PC-9 (cell line): ENCODE measurements at places on chromosomes 16 and 17. TPM values are rescaled to one million over a fixed set of nuclear protein-coding genes. Genes with fewer than 3 reads are reported as not detected.

DNA sequence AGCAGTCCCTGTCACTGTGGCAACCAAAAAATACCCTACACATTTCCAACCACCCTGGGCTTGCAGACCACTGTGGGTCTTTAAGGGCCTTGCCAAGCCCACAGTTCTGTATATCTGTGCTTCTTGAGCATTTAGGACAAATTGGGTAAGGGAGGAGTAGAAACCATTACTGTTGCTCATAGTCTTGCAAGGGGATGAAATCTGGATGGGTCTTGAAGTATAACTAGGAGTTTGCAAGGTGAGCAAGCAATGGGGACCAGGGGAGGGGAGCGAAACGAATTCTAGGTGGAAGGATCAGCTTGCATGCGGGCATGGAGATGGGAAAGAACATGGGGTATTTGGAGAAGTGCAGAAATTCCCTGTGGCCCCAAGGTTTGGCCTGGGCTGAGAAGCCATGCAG is 202.9 kb downstream of the RAB11FIP4 start:
- no peak for DNase-seq

DNA sequence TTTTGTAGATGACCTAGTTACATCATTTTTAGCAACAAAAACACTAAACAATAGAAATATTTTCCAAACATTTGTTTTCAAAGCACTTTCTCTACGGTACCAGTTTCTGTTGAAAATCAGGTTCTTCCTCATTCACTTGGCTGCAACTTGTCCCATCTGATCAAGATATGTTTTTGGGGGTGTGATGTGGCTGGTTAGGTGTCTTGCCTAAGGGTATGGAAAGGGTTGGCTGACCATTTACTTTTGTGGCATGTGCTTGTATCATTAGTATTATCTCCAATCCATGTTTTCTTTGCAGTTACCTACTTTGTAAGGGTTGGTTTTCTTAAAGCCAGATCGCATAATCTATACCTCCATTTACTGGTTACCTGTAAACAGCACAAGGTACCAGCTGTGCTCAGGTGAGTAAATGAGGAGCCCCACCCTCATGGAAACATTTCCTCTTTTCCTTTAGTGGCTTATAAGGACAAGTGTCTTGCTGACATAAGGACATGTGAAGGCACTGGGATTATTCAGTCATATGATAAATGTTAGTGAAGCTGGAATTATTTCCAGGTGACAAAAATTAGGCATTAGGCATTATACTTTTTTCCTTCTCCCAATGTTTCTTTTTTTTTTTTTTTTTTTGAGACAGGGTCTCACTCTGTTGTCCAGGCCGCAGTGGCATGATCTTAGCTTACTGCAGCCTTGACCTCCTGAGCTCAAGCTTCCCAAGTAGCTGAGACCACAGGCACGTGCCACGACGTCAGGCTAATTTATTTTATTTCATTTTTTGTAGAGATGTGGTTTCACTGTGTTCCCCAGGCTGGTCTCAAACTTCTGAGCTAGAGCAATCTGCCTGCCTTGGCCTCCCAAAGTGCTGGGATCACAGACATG is 162.0 kb downstream of the CCDC182 start:
- no peak for DNase-seq

Gene TERB1
- total RNA-seq, result 0.75 TPM in 1 of 2 replicates, not detected in the other

GRCh38 chr16:2374644-2375043 is 34.1 kb upstream of the ABCA3 start:
- DNase-seq, result no peak

Gene MYOCD
- not detected in 2 replicates for total RNA-seq

DNA sequence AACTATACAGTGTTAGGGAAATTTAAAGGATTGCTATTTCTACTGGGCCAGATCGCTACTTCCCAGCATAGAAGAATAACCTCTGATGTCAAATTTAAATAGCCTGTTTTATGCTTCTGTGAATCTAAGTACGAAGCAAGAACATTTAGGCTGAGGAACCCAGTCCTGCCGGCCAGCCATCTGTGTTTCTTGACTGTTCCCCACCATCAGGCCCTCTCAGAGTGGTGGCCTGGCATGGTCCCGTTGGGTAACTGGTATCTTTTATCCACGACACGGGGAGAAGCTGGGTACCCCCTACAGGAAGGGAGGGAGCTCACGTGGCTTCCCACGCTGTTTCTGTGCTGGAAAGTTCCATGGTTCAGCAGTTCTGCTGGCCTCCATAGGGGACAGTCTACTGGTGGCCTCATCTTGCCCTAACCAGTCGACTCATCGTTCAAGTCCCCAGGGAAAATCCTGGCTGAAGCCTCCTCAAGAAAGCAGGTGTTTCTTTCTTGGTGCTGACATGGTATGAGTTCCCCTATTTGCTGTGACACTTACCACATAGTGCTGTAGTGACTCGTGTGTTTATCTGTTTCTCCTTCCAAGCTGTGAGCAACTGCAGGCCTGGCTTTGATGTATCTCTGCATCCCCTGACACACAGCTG is 201.7 kb upstream of the NLRP1 start:
- no peak for DNase-seq

DNA sequence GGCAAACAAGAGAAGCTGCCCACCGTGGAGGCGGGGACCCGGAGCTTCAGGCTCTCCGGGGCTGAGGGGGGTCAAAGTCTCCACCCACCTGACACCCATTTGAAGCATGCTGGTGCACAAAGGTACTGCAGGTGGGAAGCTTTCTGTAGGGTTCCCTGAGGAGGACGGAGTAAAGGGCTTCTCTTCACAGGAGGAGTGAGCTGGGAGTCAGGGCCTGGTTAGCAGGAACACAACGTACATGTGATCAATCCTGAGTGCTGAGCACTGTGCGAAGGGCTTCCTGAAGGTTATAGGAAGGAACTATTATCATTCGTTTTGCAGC is 252.9 kb upstream of the RPL38 start:
- no peak for DNase-seq

- DNase-seq, result no peak
These were observed 3.0 kb downstream of the TEX19 start for GRCh38 chr17:82361885-82362633.

- DNase-seq, result no peak
These were observed 58.3 kb downstream of the PRMT7 start for GRCh38 chr16:68369168-68369567.

Gene PRSS33
- 0.23 and 0.33 TPM in 2 replicates for total RNA-seq

DNA sequence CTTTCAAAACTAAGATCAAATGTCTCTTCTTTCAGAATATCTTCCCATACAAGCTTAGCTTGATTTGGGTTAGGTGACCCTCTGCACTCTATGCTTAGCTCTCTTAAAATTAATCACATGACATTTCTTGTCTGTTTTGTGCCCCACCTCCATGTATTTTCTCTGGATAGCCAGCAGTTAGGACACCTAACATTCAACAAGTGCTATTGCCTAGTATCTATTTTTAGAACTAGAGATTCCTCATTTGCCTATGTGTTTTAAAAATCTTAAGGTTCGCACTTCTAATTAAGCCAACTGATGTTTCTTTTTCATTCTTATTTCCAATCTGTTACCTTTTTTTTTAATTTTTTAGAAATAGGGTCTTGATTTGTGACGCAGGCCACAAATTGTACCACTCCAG is 129.7 kb upstream of the C17orf78 start:
- DNase-seq, result no peak

DNA sequence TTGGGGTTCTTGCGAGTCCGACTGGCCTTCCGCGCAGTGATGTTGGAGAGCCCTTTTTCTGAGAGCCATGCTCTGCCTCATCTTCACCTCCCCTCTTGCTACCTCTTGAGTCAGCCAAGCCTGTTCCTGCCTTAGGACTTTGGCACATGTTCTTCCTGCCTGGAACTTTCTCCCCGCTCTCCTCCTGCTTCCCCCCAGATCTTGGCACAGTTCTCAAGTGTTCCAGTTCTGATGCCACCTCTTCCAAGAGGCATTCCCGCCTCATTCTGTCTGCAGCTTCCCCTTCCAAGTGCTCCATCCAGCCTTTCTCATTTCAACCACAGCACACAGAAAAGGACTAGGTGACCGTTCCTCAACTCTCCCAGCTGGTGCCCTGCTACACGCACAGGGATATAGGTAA is 7.7 kb downstream of the AKAP1 start:
- DNase-seq, result no peak

DNA sequence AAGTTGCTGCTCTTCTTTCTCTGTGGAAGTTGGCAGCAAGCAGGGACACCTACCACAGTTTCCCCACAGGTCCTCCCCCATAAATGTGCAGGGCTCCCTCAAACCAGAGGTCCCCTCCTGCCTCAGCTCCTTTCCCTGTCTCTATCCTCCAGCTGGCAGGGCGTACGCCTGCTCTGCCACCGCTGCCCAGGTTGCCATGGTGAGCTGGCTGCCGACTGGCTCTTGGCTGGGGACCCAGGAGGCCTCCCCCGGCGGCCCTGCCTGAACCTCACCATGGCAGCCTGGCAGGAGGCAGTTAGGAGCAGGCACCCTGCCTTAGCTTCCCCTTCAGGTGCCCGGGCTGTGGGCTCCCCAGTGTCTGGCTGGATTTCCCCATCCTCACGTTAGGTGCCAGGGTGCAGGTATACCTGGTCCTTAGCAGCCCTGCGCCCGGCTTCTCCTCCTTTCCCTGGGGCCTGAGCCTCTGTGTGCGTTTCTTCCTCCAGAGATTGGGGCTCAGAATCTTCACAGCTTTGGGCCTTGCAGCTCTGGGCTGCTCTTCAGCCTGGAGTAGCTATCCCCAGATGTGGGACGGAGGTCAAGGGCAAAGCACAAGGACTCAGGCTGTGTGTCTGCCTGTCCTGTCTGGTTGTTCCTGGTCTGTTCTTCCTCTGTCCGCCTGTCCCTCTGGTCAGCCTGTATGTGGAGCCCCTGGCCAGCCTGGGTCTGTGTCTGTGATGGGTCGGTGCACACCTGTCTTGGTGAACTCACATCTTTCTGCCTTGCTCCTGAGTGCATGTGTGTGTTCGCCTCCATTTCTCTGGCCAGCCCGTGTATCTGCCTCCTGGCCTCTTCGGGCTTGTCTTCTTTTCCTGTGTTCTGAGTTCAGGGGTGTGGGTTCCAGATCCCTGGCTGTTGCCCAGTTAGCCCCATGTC is 15.7 kb downstream of the GJD3 start:
- DNase-seq, result no peak

DNA sequence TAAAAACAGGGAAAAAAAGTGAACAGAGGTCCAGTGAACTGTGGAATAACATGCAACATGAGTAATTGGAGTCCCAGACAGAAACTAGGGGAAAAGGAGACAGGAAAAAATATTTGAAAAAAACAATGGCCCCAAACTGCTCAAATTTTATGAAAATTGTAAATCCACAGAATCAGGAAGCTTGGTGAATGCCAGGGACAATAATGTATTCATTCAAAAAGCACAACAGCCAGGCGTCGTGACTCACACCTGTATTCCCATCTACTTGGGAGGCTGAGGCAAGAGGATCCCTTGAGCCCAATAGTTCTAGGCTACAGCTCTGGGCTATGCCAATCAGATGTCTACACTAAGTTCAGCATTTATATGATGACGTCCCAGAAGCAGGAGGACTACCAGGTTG is 23.7 kb downstream of the NCOR1 start:
- no peak for DNase-seq

Gene CLDN9
- 14.3 and 16.4 TPM in 2 replicates for total RNA-seq
